Activated T-cell treated with anti-CD3 and anti-CD28 coated beads, Interleukin-2, amount 50 U/mL, for 72 hours (primary cell): ENCODE measurements at places on chromosomes 4 and X. TPM values are rescaled to one million over a fixed set of nuclear protein-coding genes. Genes with fewer than 3 reads are reported as not detected.

- no peak for DNase-seq
Observed at GRCh38 chr4:24846716-24847115, 51.3 kb downstream of the SOD3 start.

GRCh38 chr4:83490876-83491450, 6.1 kb upstream of the ABRAXAS1 start:
- DNase-seq, result no peak

- DNase-seq, result no peak
Observed at GRCh38 chrX:42691196-42691595, 86.8 kb downstream of the PPP1R2C start.

GRCh38 chr4:69066945-69067344, 29.3 kb upstream of the UGT2B7 start:
- DNase-seq, result no peak

- no peak for DNase-seq
Observed at GRCh38 chrX:149757206-149758067, 16.4 kb upstream of the HSFX1 start.

GRCh38 chr4:133483600-133484246, 334.6 kb downstream of the PCDH10 start:
- no peak for DNase-seq

GRCh38 chrX:21698272-21698671, 40.1 kb upstream of the KLHL34 start:
- DNase-seq, result no peak

- DNase-seq, result no peak
Observed at GRCh38 chrX:40146262-40147125, 48.7 kb upstream of the BCOR start.

Gene MAGEA4
- not detected for total RNA-seq

Gene RAB28
- total RNA-seq, result 15.6 TPM
